ENCODE measurements at places on chromosomes 1 and 21. TPM values are rescaled to one million over a fixed set of nuclear protein-coding genes. Genes with fewer than 3 reads are reported as not detected.
A peak's percentile ranks its signal among the peaks of the same experiment; 100 is the strongest.

- no peaks in the 10 kb centered on the region for H3K36me3 ChIP-seq
- no peak overlapping the region for H3K27ac ChIP-seq
- peaks cover 5% of the 10 kb centered on the region for H3K27me3 ChIP-seq
Measured at GRCh38 chr1:7069931-7070330, 284.7 kb downstream of the CAMTA1 start.

- peaks cover 39% of the 10 kb centered on the region for H3K27me3 ChIP-seq
- DNase-seq: peak; percentile 54
- H3K4me1 ChIP-seq: peaks cover 22% of the 10 kb centered on the region
- no peaks in the 10 kb centered on the region for H3K36me3 ChIP-seq
- no peak overlapping the region for H3K4me3 ChIP-seq
Measured at GRCh38 chr1:40143891-40144575, 17.2 kb upstream of the RLF start.

DNA sequence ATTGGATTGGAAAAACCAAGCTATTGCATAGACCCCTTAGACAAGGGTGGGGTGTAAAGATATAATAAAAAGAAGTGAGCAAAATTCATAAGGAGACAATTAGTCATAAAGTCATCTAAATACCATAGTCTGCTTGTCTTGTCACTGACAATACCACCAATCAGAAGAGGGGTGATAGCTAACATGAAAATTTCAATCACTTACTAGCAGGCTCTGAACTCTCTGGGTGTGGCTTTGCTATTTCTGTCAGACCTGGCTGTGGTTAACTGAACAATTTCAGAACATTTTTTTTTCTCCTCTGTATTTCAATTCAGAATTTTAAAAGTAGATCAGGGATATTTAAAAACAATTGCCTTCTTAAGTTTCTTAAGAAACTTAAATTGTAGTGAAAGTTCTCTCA is 158.5 kb upstream of the PRMT6 start:
- no peak overlapping the region for H3K4me3 ChIP-seq
- no peak for DNase-seq
- no peaks in the 10 kb centered on the region for H3K27me3 ChIP-seq

DNA sequence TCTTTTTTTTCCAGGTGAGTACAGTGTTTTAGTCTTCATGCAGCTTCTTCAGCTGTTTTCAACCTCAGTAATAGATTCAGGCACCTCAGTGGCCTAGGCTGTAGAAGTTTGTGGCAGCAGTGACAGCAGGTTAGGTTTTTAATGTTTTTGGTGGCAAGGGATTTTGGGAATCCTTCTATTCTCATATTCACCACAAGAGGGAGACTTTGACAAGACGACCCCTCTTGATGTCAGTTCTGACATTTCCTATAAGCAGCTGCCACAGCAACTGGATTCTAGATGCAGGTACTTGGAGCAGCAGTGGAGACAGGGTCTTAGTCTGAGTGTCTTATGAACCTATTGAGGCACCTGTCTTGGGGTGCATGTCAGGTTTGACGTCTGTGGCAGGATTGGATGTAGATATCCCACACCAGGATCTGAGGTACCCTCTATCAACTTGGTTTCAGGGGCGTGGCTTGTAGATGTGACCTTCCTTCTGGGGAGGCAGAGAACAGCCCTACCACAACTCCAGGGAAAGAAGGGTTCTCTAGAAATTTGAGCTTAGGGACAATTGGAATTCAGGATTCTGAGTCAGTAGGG is 1104.2 kb upstream of the TMPRSS15 start:
- no peak for DNase-seq
- H3K4me3 ChIP-seq: no peak overlapping the region
- no peaks in the 10 kb centered on the region for H3K36me3 ChIP-seq
- H3K27ac ChIP-seq: no peak overlapping the region
- H3K4me1 ChIP-seq: no peaks in the 10 kb centered on the region

- no peaks in the 10 kb centered on the region for H3K4me1 ChIP-seq
- H3K27ac ChIP-seq: no peak overlapping the region
- DNase-seq: no peak
Measured at GRCh38 chr1:94272388-94272787, 35.0 kb upstream of the ARHGAP29 start.

DNA sequence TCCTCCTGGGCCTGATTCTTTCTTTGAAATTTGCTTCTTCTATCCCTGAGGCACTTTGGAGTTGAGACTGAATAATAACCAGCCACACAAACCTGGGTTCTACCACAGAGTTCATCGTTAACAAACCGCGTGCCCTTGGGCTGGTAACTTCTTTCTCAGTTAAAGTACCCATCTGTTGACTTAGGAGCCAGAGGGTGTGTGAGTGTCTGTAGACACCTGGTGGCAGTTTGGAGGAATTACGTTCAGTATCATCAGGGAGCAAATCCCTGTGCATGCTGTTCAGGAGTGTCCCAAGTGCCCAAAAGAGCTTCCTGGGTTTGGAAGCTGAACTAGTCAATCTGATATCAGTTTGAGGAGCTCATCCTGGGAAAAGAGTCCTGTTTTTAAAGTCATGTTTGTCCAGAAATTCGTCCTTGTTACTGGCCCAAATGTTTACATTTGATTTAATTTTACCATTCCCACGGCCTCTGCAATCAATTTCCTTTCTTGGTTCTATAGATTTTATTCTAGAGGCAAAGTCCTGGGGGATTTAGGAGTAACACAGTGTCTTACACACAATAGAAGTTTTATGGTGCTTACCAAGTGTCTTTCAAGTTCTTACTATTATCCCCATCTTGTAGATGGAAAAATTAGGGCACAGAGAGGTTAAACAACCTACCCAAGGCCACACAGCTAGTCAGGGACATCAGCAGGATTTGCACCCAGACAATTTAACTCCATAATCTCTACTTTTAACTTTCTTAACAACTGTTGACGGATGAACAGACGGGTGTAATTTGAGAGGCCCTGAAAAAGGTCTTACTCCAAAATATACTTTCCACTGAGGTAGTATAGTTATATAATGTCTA is 26.7 kb upstream of the RPTN start:
- peak; percentile 31 for DNase-seq
- H3K4me1 ChIP-seq: peaks cover 16% of the 10 kb centered on the region
- H3K27me3 ChIP-seq: peaks cover 34% of the 10 kb centered on the region
- H3K4me3 ChIP-seq: no peak overlapping the region

- H3K27ac ChIP-seq: peak overlapping the region; percentile 56
- no peak for DNase-seq
- peaks cover 26% of the 10 kb centered on the region for H3K36me3 ChIP-seq
Measured at GRCh38 chr1:198633675-198634121, 5.1 kb upstream of the PTPRC start.

DNA sequence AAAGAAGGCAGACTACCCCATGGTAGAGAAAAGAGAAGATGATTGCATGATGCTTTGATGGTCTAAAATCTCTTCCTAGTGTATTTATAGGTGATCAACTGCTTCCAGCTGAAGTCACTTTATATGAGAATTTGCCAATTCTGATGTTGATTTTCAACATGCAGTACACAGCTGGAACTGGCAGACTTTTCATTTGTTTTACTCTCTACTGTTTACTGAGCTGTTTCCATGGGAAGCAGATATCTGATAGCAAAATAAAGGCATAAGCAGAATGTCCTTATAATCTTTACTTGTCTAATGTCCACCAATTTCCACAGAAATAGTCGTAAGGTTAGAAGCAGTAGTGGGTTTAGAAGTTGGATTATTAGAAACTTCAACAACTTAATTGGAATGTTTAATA is 74.9 kb downstream of the SYDE2 start:
- H3K4me1 ChIP-seq: no peaks in the 10 kb centered on the region
- peaks cover 13% of the 10 kb centered on the region for H3K27me3 ChIP-seq
- no peak overlapping the region for H3K27ac ChIP-seq
- H3K36me3 ChIP-seq: no peaks in the 10 kb centered on the region

- peaks cover under 1% of the 10 kb centered on the region for H3K27me3 ChIP-seq
- H3K36me3 ChIP-seq: no peaks in the 10 kb centered on the region
- no peak for DNase-seq
- H3K4me3 ChIP-seq: peak overlapping the region; percentile 2
Measured at GRCh38 chr1:3673381-3674099, 21.2 kb downstream of the TP73 start.

DNA sequence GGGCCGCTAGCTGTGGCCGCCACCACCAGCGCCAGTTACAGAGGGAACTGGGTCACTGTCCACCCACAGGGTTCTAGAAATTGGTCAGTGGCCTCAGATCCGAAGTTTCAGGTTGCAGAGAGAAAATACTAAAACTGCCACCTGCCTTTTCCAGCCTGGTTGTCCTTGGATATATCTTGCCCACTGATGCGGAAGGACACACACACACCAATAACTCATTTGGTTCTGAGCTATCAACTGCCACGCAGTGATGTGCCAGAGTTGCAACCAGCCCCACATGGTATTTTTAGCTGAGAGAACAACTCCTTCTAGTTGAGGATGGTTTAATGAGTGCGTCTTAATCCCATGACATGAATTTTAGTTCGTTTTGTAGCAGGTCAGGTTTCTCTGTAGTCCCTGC is 68.1 kb downstream of the SH3BGR start:
- peaks cover 6% of the 10 kb centered on the region for H3K27me3 ChIP-seq
- no peak overlapping the region for H3K4me3 ChIP-seq
- no peak overlapping the region for H3K27ac ChIP-seq
- no peak for DNase-seq
- H3K36me3 ChIP-seq: no peaks in the 10 kb centered on the region

GRCh38 chr1:161238039-161238473 is at the start of gene NR1I3:
Gene NR1I3, minus strand, starts transcription at chr1:161238203. Its CDS starts 1,638 bp downstream, at chr1:161236565.
- no peaks in the 10 kb centered on the region for H3K36me3 ChIP-seq
- peaks cover 12% of the 10 kb centered on the region for H3K27me3 ChIP-seq
- H3K4me1 ChIP-seq: no peaks in the 10 kb centered on the region
- no peak for DNase-seq
- H3K27ac ChIP-seq: no peak within 1 kb of the TSS
- H3K4me3 ChIP-seq: no peak within 1 kb of the TSS

- no peak for DNase-seq
- H3K4me3 ChIP-seq: no peak overlapping the region
- peaks cover 18% of the 10 kb centered on the region for H3K27me3 ChIP-seq
- H3K4me1 ChIP-seq: no peaks in the 10 kb centered on the region
- no peaks in the 10 kb centered on the region for H3K36me3 ChIP-seq
Measured at GRCh38 chr1:175131095-175131494, 61.5 kb downstream of the KIAA0040 start.

DNA sequence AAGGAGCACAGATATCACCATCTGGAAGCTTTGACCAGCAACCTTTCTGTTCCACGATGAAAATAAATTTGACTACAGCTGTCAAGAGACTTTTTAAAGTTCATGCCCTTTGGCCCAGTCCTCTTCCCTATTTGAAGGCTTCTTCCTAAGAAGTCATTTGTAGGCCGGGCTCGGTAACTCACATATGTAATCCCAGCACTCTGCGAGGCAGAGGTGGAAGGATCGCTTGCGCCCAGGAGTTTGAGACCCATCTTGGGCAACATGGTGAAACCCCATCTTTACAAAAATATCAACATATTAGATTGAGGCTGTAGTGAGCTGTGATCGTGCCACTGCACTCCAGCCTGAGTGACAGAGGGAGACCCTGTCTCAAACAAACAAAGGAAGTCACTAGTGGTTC is 58.3 kb upstream of the IFFO2 start:
- no peak overlapping the region for H3K27ac ChIP-seq
- no peak for DNase-seq
- no peak overlapping the region for H3K4me3 ChIP-seq
- peaks cover 28% of the 10 kb centered on the region for H3K4me1 ChIP-seq
- no peaks in the 10 kb centered on the region for H3K36me3 ChIP-seq
- H3K27me3 ChIP-seq: peaks cover 11% of the 10 kb centered on the region

- no peaks in the 10 kb centered on the region for H3K36me3 ChIP-seq
Measured at GRCh38 chr1:205274041-205274691, 46.4 kb downstream of the TMCC2 start.

Gene DISP1
- 1.1 TPM for total RNA-seq

Gene PRAMEF1
- total RNA-seq: not detected

Gene C1orf116
- total RNA-seq: 0.08 TPM

Gene SH2D1B
- not detected for total RNA-seq

Gene PTGFRN
- 2.8 TPM for total RNA-seq

Gene OR2G6
- total RNA-seq: not detected

Gene CD1B
- not detected for total RNA-seq

Gene RIMKLA
- 3.1 TPM for total RNA-seq

Gene OR2L8
- total RNA-seq: not detected

Gene FASLG
- 3.6 TPM for total RNA-seq
